ENCODE measurements at places on chromosomes 7 and 10.
A peak's percentile ranks its signal among the peaks of the same experiment; 100 is the strongest.

DNA sequence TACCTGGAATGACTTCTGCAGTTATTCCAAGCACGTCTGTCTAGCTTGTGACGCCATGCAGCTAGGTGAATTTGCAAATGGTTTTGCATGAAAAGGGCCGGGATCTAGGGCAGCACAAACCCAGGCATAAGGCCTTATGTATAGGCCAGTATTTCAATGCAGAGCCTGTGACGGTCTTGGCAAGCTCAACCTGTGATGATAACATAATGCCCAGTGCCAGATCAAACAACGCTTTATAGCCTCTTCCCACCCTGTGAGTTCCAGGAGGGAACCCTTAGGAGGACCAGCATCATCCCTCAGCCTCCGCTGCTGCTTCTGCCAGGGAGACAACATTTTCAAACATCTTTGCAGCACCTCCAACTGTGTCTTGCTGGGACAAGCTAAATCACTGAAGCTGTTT is 390.7 kb downstream of the INHBA start:
- DNase-seq, result peak; percentile 5

DNA sequence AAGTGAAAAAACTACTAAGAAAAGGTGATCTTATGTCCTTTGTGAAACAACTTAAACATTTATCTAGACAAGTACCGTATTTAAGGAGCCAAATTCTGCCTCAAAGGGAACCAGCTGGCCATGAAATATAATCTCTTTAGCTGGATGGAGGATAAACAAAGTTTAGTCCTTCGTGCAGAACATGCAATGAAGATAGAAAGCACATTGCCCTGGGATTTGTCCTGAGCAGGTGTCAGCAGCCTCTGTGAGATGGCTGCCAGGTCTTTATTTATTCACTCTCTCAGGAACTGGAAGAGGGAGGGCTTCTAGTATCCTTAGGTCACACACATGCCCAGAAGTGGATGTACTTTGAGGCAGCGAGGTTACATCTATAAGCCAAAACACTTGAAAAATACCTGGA is 57.4 kb upstream of the CASD1 start:
- DNase-seq, result peak; percentile 8

- no peak for DNase-seq
Observed at GRCh38 chr10:46325021-46325420, 38.2 kb downstream of the ANTXRL start.

DNA sequence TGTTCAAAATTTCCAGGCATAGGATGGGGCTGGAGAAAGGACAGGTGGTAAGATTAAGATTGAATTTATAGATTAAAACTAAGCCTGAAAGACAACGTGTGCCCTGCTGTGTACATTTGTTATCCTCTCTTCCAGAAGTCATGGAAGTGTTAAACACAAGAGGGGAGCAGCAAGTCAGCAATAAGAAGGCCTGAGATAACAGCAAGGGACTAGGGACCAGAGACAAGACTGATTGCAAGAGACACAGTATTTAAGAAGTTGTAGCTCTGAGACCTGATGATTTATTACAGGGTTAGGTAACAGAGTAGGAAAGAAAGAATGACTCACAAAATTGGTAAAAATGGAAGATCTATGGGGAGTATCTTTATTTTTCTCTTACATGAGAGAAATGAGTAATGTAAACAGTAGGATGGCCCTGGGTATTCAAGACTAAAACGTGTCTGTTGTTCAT is 55.7 kb upstream of the COL1A2 start:
- no peak for DNase-seq

- no peak for DNase-seq
Observed at GRCh38 chr10:132677473-132678227, 108.3 kb downstream of the NKX6-2 start.

DNA sequence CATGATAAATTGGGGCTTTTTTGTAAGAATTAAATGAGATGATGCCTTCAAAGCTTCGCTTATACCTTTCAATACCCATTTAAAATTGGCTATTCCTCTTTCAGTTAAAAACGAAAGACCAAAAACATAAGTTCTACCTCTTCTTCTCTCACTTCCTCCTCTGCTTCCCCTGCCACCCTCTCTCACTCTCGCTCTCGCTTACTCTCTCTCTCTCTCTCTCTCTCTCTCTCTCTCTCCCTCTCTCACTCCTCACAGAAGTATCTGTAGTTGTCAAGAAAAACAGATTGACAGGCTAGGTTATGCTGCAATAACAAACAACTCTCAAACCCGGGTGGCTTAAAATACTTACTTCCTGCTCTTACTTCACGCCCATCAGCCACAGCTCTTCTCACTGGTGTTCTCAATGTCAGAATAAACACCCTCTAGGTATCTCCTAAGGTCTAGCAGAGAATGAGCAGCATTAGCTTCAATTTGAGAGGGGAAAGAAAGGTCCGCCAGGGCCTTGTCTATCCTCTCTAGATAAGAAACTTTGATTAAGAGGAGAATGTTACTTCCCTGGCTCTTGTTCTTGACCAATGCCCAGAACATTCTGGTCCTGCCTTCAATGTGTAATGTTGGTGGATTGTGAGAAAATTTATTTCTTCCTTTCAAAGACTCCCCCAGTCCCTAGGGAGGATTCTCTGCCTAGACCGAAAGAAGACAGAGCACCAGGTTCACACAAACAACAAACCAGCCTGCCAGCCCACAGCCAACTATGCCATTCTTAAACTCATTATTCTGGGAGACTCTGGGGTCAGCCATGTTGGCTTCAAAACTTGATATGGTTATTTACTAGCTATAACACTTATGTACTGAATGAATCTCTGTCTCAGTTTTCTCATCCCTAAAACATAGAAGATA is 1028.7 kb downstream of the XPNPEP1 start:
- no peak for DNase-seq

DNA sequence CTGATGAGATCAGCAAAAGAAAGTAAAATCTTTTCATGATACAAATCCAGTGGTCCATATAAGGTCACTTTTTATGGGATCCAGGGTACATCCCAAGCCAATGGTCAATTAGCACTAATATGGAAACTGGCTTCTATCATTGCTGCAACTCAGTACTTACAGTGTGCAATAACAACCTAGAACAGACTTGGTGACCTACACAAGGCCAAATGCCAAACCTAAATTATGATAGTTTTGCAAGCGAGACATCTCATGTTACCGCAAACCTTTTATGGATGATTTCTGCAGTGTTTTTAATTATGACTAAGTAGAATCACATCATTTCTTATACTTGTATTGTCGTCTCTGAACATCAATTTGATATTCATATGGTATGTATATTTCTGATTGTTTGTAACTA is 583.5 kb upstream of the SEMA3D start:
- no peak for DNase-seq

DNA sequence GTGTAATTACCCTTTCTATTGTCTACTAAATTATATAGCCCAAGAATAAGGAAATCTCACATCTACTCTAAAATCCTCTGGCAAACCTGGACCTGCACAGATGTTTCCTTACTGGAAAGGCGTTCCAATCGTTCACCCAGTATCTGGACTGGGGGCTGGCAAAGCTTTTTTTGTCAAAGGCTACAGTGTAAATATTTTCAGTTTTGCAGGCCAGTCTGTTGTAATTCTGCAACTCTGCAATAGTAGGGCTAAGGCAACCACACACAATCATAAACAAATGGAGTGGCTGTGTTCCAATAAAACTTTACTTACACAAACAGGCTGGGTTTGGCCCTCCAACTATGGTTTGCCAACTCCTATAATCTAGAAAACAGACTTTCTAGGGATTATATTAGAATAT is 56.2 kb downstream of the GLI3 start:
- DNase-seq, result no peak

DNA sequence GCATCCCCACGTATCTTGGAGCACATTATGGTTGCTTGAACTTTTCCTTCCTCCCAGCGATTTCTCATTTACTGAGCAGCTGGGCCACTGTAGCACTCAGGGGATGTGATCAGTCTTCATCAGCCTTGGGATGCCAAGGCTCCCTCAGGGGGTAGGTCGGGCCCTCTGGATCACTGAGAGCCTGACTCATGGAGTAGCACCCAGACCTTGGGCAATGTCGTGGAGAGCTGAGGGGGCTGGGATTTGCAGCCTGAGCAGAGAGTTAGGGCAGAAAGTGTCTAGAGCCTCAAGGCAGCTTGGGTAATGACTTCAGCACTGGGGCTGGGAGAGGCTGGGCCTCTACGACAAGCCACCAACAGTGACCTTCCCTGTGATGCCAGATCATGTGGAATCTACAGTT is 86.5 kb upstream of the CXCL12 start:
- DNase-seq, result no peak

DNA sequence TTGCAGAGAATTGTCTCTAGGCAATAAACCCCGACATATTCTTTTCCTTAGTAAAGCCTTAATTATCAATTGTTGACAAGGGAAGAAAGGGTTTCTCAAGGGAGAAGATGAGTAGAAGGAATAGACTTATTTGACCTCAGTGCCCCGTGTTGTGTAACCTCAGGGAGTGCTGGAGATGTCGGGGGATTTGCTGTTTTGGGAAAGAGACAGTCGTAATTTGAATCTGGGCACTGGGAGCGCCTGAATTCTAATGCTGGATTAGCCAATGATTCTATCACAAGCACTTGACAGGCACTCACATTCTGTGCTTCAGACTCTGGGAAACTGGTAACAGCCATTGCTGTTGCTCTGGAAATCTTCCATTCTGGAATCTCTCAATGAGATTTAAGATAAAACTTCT is 13.8 kb upstream of the LMOD2 start:
- DNase-seq, result no peak

- DNase-seq, result no peak
Observed at GRCh38 chr7:81688622-81689411, 81.0 kb downstream of the HGF start.

- DNase-seq, result no peak
Observed at GRCh38 chr10:43843321-43844101, 194.8 kb upstream of the ZNF32 start.

DNA sequence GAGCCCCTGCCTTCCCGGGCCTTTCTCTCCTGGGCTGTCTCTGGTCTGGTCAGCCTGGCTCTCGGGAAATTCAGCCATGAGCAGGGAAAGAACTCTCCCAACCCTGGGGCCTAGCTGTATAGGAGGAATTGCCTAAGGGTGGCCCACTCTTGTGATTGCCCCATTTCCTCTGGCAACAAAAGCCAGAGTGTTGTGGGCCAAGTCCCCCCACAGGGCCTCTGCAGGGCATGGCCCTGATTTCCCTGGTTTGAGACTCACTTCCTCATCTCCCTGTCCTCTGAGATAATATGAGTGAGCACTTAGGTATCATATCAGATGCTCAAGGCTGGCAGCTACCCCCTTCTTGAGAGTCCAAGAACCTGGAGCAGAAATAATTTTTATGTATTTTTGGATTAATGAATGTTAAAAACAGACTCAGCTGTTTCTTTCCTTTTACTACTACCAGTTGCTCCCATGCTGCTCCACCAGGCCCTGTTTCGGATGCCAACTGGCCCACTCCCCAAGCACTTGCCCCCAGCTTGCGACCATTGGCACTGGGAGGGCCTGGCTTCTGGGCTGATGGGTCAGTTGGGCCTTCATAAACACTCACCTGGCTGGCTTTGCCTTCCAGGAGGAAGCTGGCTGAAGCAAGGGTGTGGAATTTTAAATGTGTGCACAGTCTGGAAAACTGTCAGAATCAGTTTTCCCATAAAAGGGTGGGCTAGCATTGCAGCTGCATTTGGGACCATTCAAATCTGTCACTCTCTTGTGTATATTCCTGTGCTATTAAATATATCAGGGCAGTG is 11.4 kb downstream of the IRF5 start:
- no peak for DNase-seq

DNA sequence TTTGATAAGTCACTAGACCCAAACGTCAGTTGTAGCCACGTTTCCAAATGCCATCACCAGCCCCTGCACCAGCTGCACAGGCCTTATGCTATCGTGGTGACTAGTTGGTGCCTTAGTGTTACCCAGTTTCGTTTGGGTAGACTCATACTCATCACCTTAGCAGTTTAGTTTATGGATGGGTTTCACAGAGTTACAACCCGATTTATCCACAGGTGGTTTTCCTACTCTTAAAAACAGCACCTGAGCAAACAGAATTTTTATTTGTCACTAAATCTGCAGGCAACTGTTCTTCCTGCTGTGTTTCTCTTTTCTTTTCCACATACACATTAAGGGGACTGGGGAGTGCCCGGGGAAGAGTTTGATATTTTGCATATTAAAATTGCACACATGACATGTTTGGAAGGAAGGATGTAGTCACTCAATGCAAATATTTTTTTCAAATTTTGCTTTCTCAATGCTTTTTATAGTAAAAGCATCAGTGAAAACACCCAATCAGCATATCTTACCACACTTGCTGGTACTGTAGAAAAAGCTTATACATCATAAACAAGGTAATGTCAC is 41.6 kb downstream of the PDSS1 start:
- no peak for DNase-seq

- DNase-seq, result no peak
Observed at GRCh38 chr10:4067931-4068561, 283.0 kb upstream of the KLF6 start.

DNA sequence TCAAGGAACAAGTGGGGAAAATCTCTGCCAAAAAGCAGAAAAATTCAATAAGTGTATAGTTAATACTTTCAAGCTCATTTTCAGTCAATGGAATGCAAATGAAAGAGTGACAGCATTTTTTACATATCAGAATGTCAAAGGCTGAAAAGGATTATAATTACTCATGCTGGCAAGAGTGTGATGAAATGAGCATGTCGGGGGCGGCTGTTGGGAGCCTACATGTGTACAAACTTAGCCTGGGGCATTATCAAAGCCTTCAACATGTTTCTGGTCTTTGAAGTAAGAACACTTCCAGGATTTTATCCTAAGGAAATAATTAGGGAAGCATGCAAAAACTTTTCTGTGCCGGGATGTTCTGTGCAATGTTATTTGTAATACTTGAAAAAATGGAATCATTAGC is 221.7 kb upstream of the LYZL1 start:
- DNase-seq, result no peak

- DNase-seq, result no peak
Observed at GRCh38 chr7:2516194-2516555, 3.4 kb upstream of the LFNG start.

Measured in NCI-H526 treated with DMSO at 0.1 percent for 48 hours (cell line).